ENCODE measurements at places on chromosomes 13 and 19.

DNA sequence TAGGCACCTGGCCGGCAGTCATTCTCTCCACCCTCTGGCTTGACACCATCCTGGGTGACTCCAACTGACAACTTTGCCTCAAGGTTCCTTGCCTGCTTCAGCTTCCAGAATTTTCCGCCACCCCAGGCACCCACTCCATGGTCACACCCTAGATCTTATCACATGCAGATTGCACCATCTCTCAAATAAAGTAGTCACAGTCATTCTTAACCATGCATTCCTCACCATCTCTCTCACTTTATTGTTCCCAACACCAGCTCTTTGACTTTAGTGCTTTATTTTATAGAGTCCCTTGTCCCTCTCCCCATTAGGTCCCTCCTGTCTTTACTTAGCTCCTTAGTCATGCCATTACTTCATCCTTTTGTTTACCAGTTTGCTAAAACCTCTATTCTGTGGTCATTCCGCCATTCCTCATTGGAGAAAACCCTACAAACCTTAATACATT lies 351.7 kb downstream of the SPRY2 start:
- DNase-seq, result peak; percentile 24

DNA sequence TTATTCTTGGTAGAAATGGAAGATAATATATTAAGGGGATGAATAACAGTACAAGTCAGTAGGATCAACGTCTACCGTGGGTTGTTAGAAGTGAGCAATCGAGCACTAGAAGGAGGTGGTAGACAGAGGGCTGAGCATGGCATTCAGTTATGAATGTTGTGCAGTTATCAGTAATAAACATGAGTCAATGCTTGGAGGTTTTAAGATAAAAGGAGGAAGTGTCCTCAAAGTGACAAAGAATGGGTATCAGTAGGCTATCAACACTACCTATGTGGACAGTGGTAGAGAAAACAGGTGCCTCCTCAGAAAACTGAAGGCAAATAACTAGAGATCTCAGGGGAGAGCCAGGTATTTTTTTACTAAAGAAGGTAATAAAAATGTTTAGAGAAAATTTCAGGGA lies 1607.0 kb downstream of the PCDH9 start:
- no peak for DNase-seq

GRCh38 chr13:50914848-50915247 lies 5.3 kb downstream of the RNASEH2B start:
- DNase-seq, result no peak

GRCh38 chr19:29516358-29516725 lies 9.5 kb upstream of the VSTM2B start:
- DNase-seq, result no peak

DNA sequence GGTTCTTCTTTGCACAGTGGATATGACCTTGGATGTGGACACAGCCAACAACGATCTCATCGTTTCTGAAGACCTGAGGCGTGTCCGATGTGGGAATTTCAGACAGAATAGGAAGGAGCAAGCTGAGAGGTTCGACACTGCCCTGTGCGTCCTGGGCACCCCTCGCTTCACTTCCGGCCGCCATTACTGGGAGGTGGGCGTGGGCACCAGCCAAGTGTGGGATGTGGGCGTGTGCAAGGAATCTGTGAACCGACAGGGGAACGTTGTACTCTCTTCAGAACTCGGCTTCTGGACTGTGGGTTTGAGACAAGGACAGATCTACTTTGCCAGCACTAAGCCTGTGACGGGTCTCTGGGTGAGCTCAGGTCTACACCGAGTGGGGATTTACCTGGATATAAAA lies 9.4 kb downstream of the RFPL4AL1 start:
- no peak for DNase-seq

DNA sequence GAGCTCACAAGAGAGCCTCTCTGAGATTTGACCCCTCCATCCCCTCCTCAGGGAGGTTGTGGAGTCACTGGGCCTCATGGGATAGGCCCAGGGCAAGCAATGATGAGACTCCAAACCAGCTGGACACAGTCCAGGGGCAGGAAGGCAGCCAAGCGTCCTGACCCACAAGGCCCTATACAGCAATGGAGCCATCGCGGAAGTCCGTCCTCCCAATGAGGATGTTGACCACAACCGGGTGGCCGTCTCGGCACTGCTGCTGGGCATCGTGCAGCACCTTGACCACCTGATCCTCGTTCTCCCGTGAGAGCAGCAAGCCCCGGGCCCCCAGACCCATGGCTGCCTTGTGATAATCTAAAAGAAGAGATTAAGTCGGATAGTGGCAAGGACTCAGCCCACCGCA lies 7.9 kb downstream of the SYDE1 start:
- no peak for DNase-seq

DNA sequence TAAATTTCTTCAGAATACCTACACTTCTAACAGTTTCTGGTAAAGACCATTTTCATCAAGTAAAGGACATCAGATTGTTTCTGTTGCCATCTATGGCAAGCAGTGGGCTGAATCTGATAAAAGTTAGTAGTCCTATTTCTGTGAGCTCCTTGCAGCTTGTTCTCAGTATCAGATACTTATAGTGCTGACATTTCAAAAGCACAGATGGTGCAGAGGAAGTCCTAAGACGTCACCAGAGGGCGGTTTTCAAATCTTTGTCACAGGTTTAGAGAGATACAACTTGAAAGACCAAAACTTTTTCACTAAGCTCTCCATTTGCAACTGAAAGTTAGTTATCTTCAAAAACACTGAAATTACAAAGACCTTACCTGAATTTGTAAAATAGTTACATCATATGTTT lies 719.8 kb downstream of the SLITRK1 start:
- DNase-seq, result no peak

DNA sequence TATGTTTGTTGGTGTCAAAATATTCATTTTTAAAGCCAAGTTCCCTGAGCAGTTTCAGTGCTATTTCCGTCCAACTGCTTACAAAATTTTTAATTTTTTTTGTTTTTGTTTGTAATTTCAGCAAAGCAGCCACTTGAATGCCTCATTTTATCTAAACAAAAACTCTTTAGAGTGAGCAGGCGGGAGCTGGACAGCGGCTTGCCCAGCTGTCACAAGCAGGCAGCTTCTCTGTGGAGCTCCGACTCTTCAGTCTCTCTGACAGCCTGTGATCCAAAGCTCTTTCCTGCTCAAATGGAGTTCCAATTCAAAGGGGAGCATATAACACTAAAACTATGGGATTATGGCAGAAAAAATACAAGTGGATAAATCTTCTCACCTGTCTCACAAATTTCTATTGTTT lies 618.3 kb upstream of the PCDH20 start:
- no peak for DNase-seq

DNA sequence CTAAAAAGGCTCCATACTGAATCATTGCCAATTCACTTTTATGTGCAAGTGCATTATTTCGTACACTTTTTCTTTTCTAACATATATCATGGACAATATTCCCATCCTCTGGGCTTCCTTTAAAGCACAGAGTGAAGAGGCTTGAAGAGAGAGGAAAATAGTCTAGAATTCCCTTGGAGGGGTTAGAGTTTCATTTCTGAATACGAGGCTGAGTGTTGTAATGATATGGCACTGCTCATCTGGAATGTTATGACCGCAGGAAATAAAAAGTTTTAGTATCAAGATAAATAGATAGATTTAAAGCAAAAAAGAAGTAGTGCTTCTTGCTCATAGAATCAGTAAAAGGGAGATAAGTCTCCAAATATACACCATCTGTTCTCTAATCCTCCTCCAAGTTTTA lies 412.3 kb upstream of the SLITRK1 start:
- no peak for DNase-seq

Measured in AG09309 (cell line).